GM12892 (cell line): ENCODE measurements at places on chromosomes 4 and X.

GRCh38 chrX:96764864-96765263 is 80.2 kb downstream of the DIAPH2 start:
- DNase-seq: no peak

DNA sequence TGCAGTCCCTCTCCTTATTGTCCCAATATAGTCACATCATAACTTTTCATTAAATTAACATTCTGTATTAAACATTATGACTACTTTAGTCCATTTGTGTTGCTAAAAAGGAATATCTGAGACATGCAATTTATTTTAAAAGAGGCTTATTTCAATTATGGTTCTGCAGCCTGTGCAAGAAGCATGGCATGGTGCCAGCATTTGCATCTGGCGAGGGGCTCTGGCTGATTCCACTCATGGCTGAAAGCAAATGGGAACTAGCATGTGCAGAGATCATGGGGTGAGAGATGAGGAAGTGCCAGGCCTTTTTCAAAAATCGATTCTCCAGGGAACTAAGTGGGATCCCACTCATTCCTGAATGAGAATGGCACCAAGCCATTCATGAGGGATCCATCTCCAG is 476.3 kb upstream of the RPS6KA3 start:
- no peak for DNase-seq

DNA sequence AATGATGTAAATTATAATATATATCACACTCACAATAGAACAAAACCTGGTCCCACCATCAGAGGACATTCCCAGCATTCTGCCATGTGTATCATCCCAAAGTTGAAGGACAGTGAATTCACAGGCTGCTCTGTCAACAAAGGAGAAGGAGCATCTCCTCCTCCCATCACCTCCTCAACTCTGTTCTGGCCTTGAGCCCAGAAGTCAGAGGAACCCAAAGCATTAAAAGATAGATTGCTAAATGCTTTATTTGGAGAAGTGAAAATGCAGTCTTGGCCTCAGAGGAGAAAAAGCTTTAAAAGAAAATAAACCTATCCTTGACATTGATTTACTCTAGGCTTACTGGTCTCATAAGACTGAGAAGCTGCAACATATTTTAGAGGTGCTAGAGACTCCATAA is 268.8 kb upstream of the RASGEF1B start:
- no peak for DNase-seq

DNA sequence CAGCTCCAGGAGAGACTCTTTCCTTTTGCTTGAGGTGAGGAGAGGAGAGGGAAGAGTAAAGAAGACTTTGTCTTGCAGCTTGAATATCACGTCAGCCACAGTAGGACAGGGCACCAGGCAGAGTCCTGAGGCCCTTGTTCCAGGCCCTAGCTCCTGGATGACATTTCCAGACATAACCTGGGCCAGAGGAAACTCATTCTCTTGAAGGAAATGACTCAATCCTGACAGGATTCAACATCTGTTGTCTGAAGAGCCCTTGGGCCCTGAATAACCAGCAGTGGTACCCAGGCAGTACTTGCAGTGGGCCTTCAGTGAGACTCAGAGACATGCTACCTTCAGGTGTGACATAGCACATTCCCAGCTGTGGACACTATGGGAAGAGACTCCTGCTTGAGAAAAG is 62.8 kb downstream of the FGF16 start:
- DNase-seq: no peak

- no peak for DNase-seq
Measured at GRCh38 chr4:88828842-88829571, 131.4 kb upstream of the NAP1L5 start.

DNA sequence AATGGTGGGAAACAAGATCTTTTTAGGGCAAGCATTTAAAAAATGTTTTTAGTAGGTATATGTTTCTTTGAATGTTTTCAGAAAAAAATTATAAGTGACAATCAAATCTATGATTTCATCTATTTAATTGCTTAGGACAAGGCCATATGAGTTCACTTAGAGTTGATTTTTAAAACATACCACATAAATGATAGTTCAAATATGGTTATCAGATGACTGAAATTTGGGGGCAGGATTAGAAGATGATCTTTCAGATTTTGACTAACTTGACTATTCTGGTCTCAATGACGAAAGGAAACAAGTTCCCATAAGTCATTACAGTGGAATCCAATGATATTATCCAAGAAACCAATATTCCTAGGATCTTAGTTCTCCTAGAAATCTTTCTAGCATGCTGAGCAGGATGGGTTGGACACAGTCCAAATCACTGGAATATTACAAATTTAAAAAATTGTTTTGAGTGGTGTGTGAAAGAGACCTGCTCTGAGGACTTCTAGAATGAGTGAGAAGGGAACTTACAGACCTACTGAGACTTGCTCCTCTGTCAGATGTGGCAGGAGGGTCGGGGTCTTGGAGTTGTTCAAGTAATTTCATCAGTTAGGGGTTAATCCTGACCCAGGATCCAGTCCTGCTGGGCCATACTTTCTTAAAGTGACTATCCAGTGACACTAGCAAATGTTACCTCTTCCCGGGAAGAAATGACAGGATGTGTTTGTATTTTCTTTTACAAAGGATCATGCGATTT is 20.0 kb downstream of the RHOH start:
- DNase-seq: no peak

DNA sequence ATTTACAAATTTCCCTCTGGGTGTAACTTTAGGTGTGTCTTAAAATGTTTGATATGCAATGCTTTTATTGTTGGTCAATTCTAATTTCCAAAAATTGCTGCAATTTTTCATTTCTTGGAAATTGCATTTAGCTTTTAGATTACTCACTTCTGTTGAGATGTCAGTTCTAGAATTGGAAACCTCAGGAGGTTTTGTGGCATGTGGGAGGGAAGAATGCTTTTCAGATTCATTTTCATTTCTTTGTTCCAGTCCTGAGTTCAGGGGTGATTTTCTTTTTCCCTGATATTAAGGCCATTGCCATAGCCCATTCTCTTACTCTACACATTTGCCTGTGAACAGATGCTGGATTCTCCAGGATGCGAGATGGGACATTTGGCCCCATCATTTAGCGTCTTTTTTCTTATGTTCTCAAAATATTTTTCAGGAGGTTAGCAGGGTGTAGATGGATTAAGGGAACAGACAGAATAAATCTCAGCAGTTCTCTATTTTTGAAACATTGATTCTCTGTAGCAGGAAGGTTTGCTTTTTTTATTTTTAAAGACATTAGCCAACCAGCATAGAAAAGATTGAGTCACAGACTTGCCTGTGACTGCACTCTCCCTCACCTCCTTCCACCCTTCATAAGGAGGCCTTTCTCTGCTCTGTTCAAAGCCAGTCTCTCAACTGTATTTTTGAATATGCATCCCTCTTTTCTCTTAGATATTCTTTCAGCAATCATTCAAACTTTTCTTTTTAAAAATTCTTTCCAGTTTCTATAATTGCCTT is 238.4 kb upstream of the ANXA3 start:
- no peak for DNase-seq

DNA sequence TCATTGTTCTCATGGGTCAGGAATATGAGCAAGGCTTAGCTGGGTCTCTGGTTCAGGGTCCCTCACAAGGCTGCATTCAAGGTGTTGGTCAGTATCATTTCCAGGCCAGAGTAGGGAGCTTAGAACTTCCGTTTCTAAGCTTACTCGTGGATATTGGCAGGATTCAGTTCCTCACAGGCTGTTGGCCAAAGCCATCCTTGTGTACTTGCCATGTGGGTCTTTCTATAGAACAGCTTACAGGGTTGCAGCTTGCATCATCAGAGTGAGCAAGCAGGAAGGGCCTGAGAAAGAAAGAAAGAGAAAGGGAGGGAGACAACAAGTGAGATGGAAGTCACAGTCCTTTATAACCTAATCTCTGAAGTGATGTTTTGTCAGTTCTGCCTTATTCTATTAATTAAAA is 5.1 kb upstream of the LIMCH1 start:
- DNase-seq: no peak

- no peak for DNase-seq
Measured at GRCh38 chr4:146051223-146051622, 112.6 kb upstream of the ZNF827 start.

DNA sequence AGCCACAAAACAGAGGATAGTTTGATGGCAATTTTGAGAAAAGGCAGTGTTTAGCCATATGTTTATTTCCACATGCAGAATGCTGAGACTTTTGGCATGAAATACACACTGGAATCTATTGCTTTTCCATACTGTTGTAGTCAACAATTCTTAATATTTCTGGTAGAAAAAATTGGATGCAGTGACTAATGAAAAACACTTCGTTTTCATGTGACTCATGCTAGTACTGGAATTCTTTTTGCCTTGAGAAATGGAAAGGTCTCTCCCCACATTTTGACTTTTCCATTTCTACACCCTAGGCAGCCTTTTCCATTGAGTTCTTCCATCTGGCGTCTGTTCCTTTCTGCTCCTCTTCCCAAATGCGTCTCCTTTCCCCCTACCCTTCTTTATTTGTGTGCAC is 425.2 kb upstream of the FTHL17 start:
- DNase-seq: no peak

- no peak for DNase-seq
Measured at GRCh38 chr4:165965503-165965902, 92.5 kb downstream of the TLL1 start.

GRCh38 chr4:10034136-10034535 is 12.8 kb upstream of the SLC2A9 start:
- no peak for DNase-seq
